ENCODE measurements at places on chromosomes 2 and 18. TPM values are rescaled to one million over a fixed set of nuclear protein-coding genes. Genes with fewer than 3 reads are reported as not detected.

GRCh38 chr18:48992133-48992532, 41.4 kb upstream of the SMAD7 start:
- no peak for DNase-seq

GRCh38 chr2:88809216-88809615, 117.7 kb downstream of the RPIA start:
- DNase-seq, result no peak

- DNase-seq, result no peak
These were observed 44.6 kb downstream of the AKAIN1 start for GRCh38 chr18:5152343-5153020.

DNA sequence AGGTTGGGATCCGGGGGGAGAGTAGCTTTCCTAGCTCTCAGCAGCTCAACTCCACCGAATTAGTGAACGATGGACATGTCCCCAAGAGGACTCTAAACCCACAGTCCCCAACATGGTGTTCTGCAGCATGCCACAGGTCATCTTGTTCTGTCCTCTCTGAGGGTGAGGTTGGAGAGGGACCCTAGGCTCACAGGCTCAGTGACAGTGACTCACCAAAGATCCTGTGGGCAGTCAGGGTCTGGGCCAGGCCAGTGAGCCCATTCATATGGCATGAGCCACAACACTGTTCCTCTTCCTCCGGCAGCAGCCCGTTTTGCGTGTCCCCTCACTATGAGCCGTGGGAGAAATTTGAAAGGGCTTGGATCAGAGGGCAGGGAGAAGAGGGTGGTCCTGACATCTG, 2.8 kb upstream of the SLC20A1 start:
- DNase-seq, result no peak

DNA sequence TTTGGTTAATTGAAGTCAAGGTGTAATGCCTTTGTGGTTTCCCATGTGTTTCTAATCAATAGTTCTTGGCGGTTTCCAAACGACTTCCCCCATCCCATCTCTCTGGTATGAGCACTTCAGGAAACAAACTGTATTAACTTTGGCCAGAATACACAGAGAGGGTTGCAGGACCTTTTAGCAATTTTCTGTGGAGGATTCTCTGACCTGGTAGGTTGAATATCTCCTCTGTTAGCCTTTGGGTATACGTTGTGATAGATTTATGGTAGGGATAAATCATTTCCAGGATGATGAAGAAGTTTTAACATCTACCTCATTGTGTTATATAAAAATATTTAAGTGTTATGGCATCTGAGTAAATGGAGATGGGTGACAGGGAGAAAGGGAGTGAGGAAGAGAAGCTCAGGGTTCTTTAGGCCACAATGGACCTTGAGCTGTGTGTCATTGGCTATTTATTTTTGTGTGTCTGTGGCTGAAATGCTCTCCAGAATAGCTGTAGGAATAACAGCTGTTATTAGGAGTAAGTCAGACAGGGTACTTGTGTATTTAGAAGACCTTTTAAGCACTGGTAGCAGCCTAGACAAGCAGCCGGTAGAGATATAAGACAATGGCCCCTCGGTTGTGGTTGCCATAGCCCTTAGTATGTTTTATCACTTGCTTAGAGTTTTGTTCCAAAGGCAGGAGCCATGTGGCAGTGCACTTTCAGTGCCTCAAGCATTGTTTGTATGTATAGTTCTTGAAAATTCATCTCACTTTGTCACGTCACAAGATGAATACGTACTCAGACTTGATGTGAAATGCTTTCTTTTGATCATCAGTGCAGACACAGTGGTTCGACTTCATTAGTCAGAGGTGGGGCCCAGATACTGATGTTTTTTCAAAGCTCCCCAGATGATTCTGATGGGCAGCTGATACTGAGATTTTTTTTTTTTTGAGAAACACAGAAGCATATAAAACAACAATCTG, 91.1 kb downstream of the FMNL2 start:
- DNase-seq, result no peak

DNA sequence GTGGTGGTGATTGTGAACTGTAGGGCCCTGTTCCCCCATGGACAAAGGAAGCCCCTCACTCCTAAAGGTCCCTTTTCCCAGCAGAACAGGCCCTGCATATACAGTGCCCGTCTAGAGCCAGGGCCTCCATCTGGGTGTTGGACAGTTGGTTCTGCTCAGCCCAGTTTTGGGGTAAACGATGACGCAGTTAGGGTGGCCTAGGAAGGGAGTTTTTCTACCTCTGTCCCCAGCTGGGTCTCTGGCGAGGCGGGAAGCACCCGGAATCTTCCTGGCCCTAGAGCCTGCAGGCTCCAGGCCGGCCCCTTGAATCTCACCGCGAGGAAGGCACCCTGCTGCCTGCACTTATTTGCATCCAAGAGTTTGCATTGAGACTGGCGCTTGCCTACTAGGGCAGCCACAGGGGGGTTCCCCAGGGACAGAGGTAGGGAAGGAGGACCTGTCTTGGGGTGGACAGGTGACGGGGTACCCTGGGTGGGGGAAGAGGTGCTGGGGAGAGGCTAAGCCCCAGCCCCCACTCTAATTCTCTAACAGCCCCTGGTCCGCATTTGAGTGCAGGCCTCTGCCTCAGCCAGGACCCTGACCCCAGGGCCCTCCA, 529 bp upstream of the MTA3 start:
- peak; percentile 37 for DNase-seq

GRCh38 chr2:239119346-239120126, 271.7 kb downstream of the TWIST2 start:
- no peak for DNase-seq

DNA sequence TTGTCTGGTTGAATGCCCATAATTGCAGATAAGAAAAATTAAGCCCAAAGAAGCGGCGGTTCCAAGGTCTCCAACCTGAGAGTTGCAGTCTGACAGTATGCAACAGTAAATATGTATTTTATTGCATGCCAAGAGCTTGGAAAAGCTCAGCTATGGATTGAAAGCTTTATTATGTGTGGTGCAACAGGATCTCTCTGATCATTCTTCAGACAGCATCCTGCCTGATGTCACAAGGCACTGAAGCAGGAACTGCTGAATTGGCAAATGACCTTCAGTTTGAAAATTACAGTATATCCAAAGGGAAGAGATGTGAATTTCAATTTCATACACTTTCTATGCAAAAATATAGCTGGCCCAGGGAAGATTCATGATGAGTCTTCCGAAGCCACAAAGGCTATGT, 42.5 kb downstream of the DOCK10 start:
- no peak for DNase-seq

- DNase-seq, result no peak
These were observed 155.7 kb downstream of the TNS1 start for GRCh38 chr2:217847115-217847514.

GRCh38 chr2:231646476-231646875, 53.8 kb downstream of the TEX44 start:
- DNase-seq, result no peak

DNA sequence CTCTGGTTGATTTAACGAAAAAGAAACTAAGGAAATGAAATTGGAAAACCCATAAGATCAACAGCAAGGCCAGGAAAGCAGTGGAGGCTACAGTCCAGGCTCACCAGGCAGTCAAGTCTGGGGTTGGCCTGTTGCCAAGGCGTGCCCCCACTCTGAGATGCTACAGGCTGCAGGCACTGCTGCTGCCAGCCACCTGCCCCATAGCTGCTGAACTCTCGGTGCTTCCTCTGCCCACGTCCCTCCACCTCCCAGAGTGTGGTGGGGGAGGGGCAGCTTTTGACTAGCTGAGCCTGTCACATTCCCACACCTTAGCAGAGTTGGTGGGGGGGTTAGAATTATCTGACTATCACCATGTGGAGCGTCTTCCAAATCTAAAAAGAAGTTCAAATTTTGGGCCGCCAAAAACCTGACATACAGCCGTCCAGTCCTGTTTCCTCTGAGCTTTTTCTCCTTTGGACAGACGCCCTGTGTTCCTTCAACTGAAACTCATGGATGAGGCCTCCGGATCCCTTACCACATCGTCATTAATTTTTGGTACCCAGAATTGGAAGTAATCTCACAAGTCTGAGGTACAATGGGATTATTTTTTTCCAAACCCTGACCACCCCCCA, 3.9 kb upstream of the SH3RF3 start:
- no peak for DNase-seq

DNA sequence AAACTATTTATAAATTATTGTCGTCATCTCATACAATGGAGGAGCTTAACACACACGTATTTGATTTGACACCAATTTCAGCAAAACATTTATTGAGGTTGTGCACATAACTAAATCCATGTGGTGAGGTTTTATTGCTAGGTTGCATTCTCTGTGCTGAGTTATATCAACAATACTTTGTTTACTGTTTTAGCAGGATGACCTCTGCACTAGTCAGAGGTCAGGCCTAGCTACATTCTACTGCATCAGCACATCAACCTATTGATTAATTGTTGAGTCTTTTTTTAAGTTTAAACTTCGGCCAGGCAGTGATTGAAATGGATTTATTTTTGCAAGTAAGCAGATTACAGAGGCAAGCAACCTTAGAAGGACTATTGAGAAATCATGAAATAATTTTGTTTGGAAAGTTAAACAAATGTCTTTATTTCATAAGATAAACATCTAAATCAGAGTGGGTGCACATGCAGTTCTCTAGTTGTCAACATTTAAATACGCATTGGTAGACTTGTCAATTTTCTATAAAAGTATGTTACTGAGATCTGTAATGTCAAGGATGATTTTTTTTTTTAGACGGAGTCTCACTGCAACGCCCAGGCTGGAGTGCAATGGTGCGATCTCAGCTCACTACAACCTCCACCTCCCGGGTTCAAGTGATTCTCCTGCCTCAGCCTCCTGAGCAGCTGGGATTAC, 75.2 kb upstream of the CD28 start:
- no peak for DNase-seq

DNA sequence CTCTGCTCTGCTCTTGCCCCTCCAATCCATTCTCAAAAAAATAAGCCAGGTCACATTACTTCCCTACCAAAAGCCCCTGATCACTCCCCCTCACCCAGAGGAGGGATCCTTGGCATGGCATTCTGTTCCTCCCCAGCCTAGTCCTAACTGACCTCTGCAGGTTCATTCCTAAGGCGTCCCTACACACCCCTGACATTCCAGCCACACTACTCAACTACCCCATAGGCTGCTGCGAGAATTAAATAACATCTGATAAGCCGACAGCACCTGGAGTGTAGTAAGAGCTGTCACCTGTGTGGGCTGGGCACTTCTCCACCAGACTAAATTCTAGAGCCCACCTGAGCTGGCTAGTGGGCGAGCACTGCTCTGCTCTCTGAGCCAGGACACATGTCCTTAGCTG, 44.7 kb upstream of the SLC1A4 start:
- DNase-seq, result no peak

- no peak for DNase-seq
These were observed 26.9 kb upstream of the GLS start for GRCh38 chr2:190853531-190854383.

DNA sequence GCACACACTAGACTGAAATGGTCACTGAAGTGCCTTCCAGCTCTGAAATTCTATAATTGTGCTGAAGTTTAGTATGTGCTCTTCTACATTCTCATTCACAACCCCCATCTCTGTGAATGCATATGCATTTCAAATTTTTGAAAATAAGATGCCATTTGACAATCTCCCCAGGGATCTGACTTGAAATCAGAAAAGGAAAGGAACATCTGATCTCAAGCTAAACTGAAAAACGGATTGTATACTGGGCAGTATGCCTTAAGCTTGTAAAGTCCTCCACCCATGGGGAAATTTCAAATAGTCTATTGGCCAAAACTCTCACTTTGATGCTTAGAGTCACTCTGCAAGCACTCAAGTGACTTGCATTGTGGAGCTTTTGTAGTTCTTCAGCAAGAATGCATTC, 22.9 kb downstream of the FAP start:
- DNase-seq, result no peak

- no peak for DNase-seq
These were observed 124.2 kb upstream of the EPB41L5 start for GRCh38 chr2:119888680-119889079.

Gene AQP12B
- not detected for total RNA-seq

Gene PROKR1
- not detected for total RNA-seq

Gene INPP5D
- 14.2 TPM for total RNA-seq

Gene KIF1A
- total RNA-seq, result not detected

Gene NAT8
- not detected for total RNA-seq

Gene TRIB2
- 83.6 TPM for total RNA-seq

Gene RFX8
- total RNA-seq, result 0.51 TPM

Gene DYNAP
- total RNA-seq, result not detected

All from uterus (tissue), 4 donors.